DMS79 treated with DMSO at 0.1 percent for 48 hours (cell line): ENCODE measurements at places on chromosomes 6 and 20.

- peak; percentile 1 for DNase-seq
These were observed 9.4 kb upstream of the OCSTAMP start for GRCh38 chr20:46559685-46560440.

GRCh38 chr6:53461041-53461656 lies 83.8 kb downstream of the GCLC start:
- no peak for DNase-seq

DNA sequence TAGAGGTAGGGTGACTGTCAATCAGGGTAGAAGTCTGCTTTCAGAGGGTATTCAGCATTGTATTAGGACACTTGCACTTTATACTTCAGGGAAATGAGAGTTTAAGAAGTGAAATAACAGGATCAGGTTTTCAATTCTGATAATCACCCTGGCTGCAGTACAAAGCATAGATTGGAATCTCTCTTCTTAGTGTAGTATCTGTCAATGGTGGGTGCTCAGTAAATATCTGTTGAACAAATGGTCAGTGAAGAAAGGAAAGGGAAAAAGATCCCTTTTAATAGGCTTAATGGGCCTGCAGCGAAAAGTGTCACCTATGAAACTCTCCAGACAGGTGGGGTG lies 18.7 kb downstream of the TUBB2B start:
- peak; percentile 21 for DNase-seq

GRCh38 chr6:12969966-12970365 lies 253.4 kb downstream of the PHACTR1 start:
- DNase-seq: no peak

- no peak for DNase-seq
These were observed 8.7 kb upstream of the SRPK1 start for GRCh38 chr6:35929601-35930000.

GRCh38 chr6:148700741-148701311 lies 46.0 kb upstream of the UST start:
- DNase-seq: peak; percentile 68

DNA sequence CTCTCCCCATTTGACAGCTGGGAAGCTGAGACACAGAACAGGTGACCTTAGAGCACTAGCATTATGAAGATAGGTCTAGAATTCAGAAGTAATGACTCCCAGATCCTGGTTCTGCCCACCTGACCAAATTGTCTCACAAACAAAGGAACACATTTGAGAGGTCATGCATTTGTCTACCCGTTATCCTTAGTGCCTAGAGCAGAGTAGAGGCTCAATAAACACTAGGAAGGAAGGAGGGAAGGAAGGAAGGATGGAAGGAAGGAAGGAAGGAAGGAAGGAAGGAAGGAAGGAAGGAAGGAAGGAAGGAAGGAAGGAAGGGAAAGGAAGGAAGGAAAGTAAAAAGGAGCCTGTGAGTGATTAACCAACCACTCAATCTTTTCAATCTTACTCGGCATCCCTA lies 63.3 kb downstream of the SNAP25 start:
- DNase-seq: no peak

- no peak for DNase-seq
These were observed 134.1 kb downstream of the RFPL4B start for GRCh38 chr6:112481211-112481610.

GRCh38 chr6:154478701-154479060 lies 31.8 kb downstream of the CNKSR3 start:
- no peak for DNase-seq

- no peak for DNase-seq
These were observed 23.3 kb downstream of the EDN3 start for GRCh38 chr20:59323731-59324130.

- DNase-seq: no peak
These were observed 1.8 kb downstream of the MOXD1 start for GRCh38 chr6:132399376-132400074.

- no peak for DNase-seq
These were observed 228.6 kb upstream of the JARID2 start for GRCh38 chr6:15017261-15017660.

GRCh38 chr6:46789434-46790354 lies 3.5 kb upstream of the MEP1A start:
- no peak for DNase-seq

DNA sequence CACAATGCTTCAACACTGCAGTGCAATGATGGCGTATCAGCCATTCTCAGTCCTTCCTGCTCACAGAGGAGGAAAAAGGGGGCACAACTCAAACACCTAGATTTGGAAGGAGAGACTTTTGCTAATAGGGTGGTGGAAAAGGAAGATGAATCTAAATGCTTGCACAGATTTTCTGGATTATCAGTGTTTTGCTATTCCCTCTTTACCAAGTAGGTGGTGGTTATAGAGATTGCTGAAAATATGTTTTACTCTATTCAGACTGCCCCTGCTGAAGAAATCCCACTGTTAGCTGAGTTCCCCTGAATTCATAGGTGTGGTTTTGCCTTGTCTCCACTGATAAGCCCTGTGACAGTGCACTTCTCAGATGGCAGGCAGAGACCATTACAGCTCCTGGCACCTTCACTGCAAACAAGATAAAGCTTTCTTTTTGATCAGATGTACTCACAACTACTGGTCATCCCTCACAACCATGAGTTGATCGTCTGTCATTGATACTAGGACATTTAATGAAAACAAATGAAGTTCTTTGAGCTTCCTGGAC lies 311.4 kb downstream of the KIF16B start:
- DNase-seq: no peak

GRCh38 chr6:39772559-39773273 lies 19.5 kb upstream of the DAAM2 start:
- no peak for DNase-seq

DNA sequence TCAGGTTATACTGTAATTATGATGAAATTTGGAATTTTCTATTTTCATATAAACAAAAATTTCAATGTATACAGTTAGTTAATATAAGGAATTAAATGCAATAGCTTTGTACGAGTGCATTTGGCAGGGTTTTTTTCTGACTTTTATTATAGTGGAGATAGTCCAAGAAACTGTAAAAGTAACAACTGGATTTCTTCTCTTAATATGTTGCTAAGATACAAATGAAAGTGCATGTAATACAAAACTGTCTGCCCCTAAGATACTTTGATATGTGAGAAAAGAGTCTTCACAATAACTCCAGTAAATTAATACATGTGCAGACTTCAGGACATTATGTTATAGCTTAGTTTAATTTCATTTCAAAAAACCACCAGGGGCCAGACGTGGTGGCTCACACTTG lies 721.4 kb downstream of the CBLN4 start:
- DNase-seq: no peak

GRCh38 chr6:146962329-146962728 lies 241.9 kb upstream of the STXBP5 start:
- DNase-seq: no peak

- DNase-seq: no peak
These were observed 26.3 kb downstream of the FLRT3 start for GRCh38 chr20:14310977-14311627.

GRCh38 chr6:156748504-156748903 lies 28.7 kb upstream of the ARID1B start:
- DNase-seq: no peak
